ENCODE measurements at places on chromosomes 5 and 9. TPM values are rescaled to one million over a fixed set of nuclear protein-coding genes. Genes with fewer than 3 reads are reported as not detected.

DNA sequence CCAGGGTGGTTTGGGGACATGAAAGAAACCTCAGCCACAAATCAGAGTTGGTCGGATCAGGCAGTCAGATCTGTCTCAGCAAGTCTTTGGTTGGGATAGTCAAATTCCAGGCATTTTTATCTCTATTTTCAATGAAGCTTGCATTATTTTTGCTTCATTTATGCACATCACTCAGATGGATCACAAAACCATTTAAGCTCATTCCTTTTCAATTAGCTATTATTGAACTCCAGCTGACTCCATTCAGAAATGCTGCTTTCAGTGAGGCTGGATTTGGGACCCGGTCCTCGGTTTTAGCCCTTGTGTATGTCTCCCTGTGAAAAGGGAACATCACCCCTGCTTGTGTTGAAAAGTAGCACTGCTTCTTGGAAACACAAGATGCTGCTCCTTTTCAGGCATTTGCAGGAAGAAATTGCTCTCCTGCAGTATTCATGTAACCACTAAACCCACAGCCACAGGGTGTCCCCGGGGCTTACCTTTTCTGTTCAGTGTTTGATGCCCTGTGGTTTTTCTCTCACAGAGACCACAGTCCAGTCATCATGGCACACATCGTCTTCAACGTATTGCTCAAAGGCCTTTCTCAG lies 232.9 kb downstream of the NFIB start:
- H3K36me3 ChIP-seq: no peaks in the 10 kb centered on the region
- peak overlapping the region; percentile 60 for H3K27ac ChIP-seq
- peaks cover 2% of the 10 kb centered on the region for H3K4me1 ChIP-seq

The PCDHB6 gene
- 2.4 TPM for total RNA-seq

The RARS1 gene
- 94.6 TPM for total RNA-seq

The NACC2 gene
- total RNA-seq: 12.9 TPM

The SLC34A1 gene
- total RNA-seq: not detected

The SIL1 gene
- 26.7 TPM for total RNA-seq
